Activated naive CD4-positive, alpha-beta T cell treated with Interleukin-2 at 50 U/mL for 16 hours (primary cell): ENCODE measurements at places on chromosomes 11 and 22.

- DNase-seq = no peak
Observed at GRCh38 chr11:61067782-61068446, 34.4 kb upstream of the CD5 start.

- no peak for DNase-seq
Observed at GRCh38 chr11:94181526-94181925, 52.9 kb downstream of the PANX1 start.

DNA sequence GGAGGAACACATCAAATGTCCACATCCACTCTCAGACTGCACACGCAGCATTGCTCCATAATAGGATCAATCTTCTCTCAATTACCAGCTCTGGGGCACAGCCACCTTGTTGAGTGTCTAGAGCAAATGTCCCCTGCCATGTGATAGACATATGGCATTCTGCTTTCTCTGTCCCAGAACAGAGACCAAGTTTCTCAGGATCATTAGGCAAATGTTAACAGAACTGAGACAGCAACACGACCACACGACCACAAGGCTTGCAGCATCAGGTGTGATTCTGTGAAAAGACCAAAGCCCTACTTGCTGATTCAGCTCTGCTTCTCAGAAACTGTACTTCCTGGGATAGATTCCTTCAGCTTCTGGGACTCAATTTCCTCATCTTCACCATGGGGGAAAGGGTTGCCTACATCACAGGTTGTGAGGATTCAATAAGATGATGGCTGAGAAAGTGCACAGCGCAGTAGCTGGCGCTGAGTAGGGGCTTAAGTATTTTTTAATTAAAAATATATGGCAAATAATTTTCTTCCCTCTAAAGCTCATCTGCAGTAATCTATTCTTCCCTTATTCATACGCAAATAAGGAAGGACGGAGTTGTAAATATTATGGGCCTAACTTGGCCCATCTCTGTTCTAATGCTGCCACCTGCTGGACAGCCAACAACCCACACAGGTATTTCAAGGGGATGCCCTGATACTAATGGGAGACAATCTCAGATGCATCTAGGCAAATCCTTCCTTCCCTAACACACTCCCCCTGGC is 54.3 kb upstream of the USP47 start:
- peak; percentile 68 for DNase-seq

GRCh38 chr11:132024587-132025295 is 654.3 kb downstream of the NTM start:
- no peak for DNase-seq

DNA sequence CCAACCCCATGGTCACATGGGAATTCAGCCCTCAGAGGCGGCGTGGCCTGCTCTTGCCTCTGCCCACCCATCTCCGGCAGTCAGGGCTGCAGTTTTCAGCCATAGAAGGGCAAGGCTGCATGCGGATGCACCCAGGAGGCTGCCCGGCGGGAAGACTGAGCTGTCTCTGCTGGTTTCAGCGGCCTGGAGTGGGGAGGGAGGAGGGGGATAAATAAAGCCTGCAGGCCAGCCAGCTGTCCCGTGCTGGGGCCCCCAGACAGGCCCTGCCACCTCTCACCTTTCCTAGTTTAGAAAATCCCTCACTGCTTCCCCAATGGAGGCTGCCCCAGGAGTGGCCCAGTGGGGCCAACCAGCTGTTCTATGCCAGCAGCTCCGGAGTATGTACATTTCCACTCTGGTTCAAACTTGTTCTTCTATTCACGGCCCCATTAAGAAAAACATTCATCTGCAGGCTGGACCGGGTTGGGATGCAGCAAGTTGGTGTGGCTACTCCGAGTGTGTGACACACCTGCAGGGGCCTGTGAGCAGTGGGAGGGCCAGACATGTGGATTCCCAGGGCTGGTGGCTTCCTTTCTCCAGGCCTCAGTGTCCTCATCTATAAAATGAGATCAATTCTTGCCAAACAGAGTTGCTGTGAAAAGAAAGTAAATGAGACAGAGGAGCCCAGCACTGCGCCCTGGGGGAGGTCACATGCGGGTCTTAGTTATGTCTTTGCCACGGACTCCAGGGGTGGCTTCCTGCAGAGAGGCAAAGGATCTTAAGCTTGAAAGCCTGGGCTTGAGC is 5.0 kb downstream of the MICALL1 start:
- DNase-seq = no peak

DNA sequence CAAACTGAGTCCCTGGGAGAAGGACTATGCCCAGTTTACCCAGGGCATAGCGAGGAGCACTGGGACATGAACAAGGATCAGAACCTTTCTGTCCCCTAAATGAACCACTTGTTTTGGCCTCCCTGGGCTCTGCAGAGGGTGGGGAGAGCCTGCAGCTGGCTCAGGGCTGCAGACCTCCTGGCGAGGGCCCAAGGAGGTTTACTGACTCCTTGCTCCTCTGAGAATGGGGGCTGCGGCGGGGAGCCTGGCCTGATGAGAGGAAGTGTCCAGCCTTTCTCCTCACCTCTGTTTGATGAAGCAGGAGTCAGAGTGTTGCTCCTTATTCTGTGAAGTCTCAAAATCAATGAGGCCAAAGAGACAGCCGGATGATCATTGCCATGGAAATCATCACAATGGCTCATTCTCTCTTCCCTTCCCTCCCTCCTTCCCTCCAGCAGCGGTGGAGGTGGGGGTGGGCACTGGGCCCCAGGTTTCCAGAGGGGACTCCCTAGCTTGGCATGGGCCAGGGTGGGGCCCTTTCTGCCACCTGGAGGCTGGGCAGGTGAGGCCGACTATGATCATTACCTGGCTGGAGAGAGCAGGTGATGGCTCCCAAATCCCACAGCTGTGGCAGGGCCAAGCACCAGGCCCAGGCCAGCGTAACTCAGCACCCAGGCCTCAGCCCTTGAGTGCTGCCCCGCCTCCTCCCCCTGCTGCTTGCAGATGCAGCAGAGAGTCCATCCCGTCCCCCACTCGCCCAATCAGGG is 169.7 kb downstream of the CEP164 start:
- no peak for DNase-seq
